ENCODE measurements at places on chromosomes 5 and 9.

DNA sequence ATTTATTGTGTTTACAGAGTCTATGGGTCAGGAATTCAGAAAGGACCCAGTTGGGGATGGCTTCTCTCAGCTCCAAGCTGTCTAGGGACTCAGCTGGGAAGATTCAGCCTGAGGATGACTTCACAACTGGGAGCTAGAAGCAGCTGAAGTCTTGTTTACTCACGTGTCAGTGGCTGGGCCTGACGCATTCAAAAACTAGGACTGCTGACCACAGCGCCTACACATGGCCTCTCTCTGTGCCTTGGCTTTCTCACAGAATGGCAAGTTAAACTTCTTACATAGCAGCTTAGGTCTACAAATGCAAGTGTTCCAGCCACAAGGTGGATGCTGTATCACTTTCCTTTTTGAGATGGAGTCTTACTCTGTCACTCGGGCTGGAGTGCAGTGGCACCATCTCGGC, 16.3 kb upstream of the PPP2CA start:
- DNase-seq = no peak

GRCh38 chr5:145829708-145830361, 5.3 kb downstream of the PRELID2 start:
- no peak for DNase-seq

DNA sequence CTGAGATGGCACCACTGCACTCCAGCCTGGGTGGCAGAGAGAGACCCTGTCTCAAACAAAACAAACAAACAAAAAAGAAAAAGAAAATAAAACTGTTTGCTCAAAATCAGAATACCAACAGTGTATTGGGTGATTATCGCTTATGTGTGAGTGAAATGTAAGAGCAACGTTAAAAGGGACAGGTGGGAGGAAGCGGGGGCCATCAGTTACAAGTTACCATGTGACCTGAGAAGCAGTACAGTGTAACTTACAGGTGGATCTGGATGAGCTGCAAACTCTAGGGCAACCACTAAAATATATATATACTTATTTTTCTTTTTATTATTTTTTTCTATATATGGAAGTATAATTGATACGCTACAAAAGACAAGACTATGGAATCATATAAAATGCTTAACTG, 93.4 kb downstream of the KCNT1 start:
- DNase-seq = no peak

DNA sequence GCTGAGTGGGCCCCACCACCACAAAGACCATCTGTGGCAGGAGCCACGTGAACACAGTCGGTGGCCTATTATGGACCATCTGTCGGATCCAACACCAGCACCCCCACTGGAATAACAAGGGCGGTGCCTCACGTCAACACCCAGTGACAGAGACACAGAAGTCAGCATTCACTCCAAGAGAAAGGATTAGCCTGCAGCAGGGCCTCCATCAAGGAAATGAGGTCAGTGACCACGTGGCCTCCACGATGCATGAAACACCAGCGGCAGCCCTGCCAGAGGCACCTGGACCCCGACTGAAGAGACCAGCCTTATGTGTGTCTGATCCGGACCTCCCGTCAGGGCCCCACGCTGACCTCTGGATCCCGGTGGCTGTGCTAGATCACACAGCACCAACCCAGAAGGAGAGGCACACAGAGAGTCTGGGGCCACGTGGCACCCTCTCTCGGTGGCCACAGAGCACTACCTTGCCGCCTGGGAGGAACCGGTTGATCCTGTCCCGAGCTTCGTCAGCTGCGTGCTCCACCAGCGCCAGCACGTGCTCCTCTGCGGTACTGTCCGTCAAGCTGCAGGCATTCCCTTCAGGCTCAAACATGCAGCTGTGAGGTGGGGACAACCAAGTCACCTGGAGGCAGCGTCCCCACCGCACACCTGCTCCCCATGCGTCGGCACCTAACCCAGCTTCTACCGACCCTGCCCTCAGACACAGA, 9.0 kb downstream of the BRD9 start:
- no peak for DNase-seq

GRCh38 chr9:16572005-16572734, 298.3 kb downstream of the BNC2 start:
- DNase-seq = no peak

DNA sequence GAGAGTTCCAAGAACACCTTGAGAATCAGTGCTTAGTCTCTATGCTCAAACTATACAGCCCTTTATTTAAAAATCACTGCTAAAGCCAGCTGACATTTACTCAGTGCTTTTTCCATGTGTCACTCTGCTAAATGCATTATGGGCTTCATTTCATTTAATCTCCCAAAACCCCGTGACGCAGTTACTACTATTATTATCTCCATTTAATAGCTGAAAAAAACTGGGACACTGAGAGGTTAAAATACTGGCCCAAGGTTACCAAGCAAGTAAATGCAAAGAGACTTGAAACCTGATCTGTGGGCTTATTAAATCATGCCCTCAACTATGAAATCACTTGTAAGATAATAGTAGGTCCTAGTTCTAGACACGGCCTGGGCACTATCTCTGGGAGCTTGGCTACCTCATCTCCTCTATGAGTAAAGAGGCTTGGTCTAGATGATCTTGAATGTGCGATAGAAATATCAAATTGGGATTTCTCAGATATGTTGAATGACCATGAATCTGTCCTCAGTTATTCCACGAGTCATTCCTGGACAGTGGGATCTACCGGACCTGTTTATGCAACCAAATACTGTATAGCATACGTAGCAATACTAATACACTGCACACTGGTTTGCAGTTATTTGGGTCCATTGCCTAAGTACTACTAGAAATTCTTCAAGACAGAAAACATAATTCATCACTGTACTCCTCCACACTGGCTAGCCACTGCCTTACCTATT, 32.3 kb downstream of the MARCHF11 start:
- no peak for DNase-seq
